ENCODE measurements at places on chromosomes 7 and 10.

- peak; percentile 89 for DNase-seq
Measured at GRCh38 chr10:91551856-91552255, 81.0 kb downstream of the PPP1R3C start.

DNA sequence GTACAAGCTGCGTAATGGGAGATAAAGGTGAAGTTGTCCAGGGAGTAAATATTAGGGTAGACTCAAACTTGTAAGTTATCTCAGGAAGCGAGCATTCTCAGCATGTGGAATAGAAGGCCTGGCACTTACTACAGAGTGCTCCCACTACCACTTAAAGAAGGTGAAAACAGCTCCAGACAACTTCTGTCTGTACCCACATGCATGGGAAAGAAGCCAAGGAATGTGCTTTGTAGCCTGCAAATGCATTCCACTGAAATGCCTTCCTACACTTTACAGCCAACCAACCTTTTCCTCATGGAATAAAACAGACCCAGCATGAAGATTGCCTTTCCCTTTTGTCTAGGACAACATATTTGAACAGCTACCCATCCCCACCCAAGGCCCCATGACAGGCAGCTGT lies 45.4 kb upstream of the NPSR1 start:
- peak; percentile 54 for DNase-seq

- DNase-seq = peak; percentile 20
Measured at GRCh38 chr10:132135053-132135872, 51.5 kb upstream of the DPYSL4 start.

DNA sequence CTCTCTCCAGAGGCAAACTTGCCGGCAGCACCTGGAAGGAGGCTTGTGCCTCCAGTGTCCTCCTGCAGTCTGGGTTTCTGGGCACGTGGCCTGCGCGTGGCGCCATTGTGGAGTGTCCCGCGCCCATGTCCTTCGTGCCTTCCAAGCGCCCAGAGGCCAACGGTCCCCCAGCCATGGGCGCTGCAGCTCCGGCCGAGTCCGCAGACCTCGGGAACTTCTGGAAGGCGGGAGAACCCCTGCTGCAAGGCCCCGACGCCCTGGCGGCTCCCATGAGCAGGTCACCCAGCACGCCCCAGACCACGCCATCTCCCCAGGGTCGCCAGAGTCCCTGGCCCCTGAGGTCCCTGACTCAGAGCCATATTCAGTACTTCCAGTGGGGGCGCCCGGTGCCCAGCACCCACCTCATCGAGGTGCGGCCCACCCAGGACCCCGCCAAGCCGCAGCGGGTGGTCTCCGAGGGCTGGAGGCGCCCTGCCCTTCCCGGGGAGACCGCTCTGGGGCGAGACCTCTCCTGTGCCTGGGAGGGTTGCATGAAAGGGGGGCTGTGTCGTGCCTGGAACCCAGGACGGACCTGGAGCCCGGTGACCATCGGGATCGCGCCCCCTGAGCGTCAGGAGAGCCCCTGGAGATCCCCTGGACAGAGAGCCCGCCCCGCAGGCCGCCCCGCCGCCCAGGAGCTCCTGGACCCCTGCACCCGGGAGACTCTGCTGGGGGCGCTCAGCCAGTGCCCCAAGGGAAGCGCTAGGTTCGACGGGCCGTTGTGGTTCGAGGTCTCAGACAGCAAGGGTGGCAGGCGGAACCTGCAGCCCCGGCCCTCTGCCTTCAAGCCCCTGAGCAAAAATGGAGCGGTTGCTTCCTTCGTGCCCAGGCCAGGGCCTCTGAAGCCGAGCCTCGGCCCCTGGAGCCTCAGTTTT lies at the start of gene POM121L12:
POM121L12 (plus strand) TSS at position 135 of the 914 bp plus-strand sequence; CDS start at position 174, 39 bp downstream.
- DNase-seq = no peak

- peak; percentile 91 for DNase-seq
Measured at GRCh38 chr7:30134611-30135300, at the start of gene MTURN. MTURN (plus strand) TSS chr7:30134986; CDS start chr7:30135137, 151 bp downstream.

DNA sequence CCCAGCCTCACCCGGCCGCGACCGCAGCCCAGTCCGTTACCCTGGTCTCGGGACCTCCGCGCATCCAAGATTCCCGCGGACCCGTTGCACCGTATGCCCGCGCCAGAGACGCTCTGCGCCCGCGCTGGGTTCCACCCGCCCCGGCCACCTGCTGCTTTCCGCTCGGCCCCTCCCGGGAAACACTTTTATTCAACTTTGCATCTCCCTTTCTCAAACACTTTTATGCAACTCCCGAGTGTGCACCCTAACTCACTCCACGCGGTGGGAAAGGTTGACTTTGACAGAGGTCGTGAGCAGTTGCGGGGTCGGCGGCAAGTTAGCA lies at the start of gene ODAD2:
ODAD2 (minus strand) TSS at position 126 of the 322 bp plus-strand sequence. CDS start 3,937 bp downstream, outside the sequence.
- DNase-seq = no peak

DNA sequence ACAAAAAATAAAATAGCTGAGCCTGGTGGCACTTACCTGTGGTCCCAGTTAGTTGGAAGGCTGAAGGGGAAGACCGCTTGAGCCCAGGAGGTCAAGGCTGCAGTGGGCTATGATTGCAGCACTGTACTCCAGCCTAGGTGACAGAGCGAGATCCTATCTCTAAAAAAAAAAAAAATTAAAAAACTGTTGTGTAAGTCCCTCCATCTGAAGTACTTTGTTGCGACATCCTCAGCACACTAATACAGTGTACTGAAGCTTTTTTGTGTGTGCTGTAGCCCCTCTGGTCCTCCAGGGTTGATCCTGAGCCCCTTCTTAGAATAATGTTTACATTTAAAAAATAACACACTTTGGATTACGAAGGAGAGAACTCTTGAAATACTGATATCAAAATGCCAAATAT lies 71.3 kb downstream of the PFKFB3 start:
- no peak for DNase-seq

- DNase-seq = no peak
Measured at GRCh38 chr7:156309016-156309620, 331.5 kb upstream of the RNF32 start.

DNA sequence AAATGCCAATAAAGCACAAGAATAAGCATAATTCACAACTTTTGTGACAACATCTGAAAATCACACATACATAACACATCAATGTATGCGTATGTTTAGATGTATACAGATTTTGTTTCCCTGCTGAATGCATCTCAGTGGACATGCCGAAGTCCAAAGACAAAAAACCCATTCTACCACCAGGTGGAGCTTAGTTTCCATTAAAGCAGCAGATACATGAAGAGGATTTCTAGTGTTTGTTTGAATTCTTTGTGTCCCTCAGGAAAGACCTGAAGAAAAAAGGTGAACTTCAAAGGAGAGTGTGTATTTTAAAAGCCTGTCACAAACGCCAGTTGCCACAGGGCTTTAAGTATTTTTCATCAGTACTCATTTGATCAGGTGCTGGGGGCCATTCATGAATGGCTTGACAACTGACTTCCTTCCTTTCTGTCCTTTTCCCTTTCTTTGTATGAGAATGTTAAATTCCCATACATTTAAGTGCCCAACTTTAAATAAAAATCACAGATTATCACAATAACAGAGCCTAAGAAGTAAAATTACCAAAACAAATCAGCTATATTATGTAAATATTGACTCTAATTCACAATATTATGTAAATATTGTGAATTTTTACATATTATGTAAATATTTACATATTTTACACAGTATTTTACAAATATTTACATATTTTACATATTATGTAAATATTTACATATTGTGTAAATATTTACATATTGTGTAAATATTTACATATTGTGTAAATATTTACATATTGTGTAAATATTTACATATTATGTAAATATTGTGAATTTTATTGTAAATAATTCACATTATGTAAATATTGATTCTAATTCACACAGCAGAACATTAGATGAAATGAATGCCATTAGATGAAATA lies 343.0 kb downstream of the CRPPA start:
- DNase-seq = peak; percentile 84

GRCh38 chr7:37083311-37084096 lies 359.2 kb upstream of the AOAH start:
- no peak for DNase-seq

GRCh38 chr7:75888464-75889222 lies 9.8 kb downstream of the RHBDD2 start:
- DNase-seq = no peak

- no peak for DNase-seq
Measured at GRCh38 chr7:128891942-128892269, 18.6 kb downstream of the KCP start.

DNA sequence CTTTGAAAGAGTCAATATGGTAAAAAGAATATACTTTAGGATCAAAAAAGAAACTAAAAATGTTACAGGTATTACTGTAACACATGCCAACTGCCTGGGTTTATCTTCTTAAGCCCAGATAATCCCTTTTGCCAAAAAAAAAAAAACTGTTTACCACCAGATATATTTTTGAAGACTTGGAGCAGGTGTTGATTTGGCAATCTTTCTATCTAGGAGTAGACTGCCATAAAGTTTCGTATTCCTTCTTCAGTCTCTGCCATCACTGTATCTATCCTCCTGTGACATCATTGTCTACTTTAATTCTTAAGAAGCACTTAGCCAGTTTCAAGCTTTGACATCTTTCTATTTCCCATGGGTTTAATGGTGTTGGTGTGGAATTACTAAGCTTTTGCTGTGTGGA lies 161.0 kb downstream of the ST7 start:
- DNase-seq = no peak

- DNase-seq = no peak
Measured at GRCh38 chr10:70500368-70500767, 21.8 kb downstream of the PALD1 start.

GRCh38 chr7:149686011-149686410 lies 87.4 kb downstream of the ZNF467 start:
- no peak for DNase-seq

- no peak for DNase-seq
Measured at GRCh38 chr7:102843850-102844249, 69.0 kb upstream of the LRRC17 start.

GRCh38 chr7:148712678-148713329 lies 14.1 kb downstream of the CUL1 start:
- DNase-seq = no peak

- DNase-seq = no peak
Measured at GRCh38 chr10:70355051-70356021, 27.1 kb downstream of the LRRC20 start.

GRCh38 chr10:131972474-131973071 lies 9.2 kb downstream of the BNIP3 start:
- no peak for DNase-seq

GRCh38 chr10:62326176-62326575 lies 48.0 kb upstream of the ZNF365 start:
- no peak for DNase-seq

DNA sequence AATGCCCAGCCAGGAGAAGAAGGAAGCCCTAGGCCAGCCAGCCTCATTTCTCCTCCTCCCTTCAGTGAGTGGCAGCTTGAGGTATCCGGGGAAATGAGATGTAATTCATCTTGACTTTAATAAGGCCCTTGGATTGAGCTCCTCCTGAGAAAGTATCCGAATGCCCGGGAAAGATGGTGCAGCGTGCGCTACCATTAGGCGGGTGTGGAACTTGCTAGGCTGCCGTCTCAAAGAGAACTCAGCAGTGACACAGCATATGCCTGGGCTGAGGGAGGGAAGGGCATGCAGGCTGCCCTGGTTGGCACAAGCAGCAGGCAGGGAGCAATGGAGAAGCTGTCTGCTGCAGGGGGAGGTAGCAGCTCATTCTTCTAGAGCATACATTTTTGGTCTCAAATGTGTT lies 659.8 kb upstream of the FOXK1 start:
- no peak for DNase-seq
